ENCODE measurements at places on chromosomes 13 and 19. TPM values are rescaled to one million over a fixed set of nuclear protein-coding genes. Genes with fewer than 3 reads are reported as not detected.

The RAD23A gene
- 61.2 TPM for total RNA-seq

The ZNF726 gene
- total RNA-seq: 5.3 TPM

DNA sequence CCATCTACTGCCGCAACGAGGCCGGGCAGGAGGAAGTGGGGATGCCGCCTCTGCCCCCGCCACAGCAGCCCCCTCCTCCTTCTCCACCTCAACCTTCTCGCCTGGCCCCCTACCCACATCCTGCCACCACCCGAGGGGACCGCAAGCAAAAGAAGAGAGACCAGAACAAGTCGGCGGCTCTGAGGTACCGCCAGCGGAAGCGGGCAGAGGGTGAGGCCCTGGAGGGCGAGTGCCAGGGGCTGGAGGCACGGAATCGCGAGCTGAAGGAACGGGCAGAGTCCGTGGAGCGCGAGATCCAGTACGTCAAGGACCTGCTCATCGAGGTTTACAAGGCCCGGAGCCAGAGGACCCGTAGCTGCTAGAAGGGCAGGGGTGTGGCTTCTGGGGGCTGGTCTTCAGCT is 3.4 kb upstream of the NUP62 start:
- no peak overlapping the region for H3K27ac ChIP-seq
- DNase-seq: no peak
- H3K4me1 ChIP-seq: peaks cover 8% of the 10 kb centered on the region
- H3K4me3 ChIP-seq: no peak overlapping the region

The PSG11 gene
- not detected for total RNA-seq

DNA sequence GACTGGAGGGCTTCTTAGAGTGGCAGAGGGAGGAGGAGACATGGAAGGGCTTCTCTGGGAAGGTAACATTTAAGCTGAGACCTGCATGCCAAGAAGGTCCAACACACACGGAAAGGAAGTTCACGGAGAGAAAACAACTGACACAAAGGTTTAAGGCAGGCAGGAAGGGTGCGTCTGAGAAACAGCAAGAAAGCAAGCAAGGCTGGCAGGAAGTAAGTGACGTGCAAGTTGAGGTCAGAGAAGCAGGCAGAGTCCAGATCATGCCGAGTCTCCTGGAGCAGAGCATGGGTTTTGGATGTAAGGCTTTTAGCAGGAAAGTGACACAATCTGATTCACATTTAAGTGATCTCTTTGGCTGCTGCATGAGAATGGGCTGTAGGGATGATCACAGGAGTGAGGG is 60.5 kb downstream of the ATP7B start:
- no peaks in the 10 kb centered on the region for H3K36me3 ChIP-seq
- no peak overlapping the region for H3K4me3 ChIP-seq
- no peaks in the 10 kb centered on the region for H3K27me3 ChIP-seq
- no peak for DNase-seq
